M059J (cell line): ENCODE measurements at places on chromosomes 7 and 10.

GRCh38 chr7:47763063-47763974, 181.4 kb upstream of the TNS3 start:
- DNase-seq: peak; percentile 99

GRCh38 chr10:47241946-47242867, 57.8 kb upstream of the GDF10 start:
- no peak for DNase-seq

DNA sequence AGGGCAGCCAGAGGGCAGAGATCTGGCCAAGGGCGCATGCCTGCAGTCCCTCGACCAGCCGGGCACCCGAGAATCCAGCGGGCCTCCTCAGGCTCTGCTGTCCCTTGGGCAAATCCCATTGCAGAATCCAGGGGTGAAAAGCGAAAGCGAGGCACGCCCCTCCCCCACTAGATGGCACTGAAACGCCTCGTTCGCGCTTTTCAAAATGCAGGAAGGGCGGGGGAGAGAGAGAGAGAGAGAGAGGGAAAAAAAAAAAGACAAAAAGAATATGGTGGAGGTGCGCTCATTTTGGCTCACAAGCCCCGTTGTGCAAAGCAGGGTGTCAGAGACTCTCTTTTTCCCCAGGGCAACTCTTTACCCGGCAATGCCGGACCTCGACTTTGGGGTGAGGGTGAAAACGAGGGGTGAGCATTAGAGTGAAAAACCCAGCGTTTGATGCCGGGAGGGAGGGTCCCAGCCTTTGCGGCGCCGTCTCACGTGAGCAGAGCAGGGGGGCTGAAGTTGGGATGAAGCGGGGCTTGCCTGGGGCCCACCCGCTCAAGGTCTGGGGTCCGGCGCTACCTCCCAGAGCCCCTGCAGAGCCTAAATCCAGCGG, 2.5 kb upstream of the TMEM178B start:
- DNase-seq: peak; percentile 70

- DNase-seq: peak; percentile 79
These were observed 86.1 kb downstream of the EGFR start for GRCh38 chr7:55104712-55105433.

DNA sequence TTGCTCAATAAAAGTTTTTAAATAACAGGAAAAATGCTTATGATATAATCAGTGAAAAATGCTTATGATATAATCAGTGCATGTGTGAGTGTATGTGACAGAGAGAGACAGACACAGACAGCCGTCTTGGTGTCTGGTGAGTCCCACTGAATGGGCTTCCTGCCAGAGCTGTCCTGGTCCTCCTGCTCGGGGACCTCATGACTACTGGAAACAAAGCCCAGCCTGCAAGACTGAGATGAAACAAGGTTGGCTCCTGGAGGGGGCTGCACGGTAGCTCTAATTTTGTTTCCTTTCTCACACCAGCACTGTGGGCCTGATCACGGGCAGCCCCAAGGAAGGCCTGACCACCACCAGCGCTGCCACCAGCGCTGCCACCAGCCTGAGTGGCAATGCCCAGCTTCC, 57.3 kb downstream of the NRP1 start:
- DNase-seq: peak; percentile 64

- no peak for DNase-seq
These were observed 125.6 kb downstream of the LYZL1 start for GRCh38 chr10:29414501-29414900.

GRCh38 chr7:2687338-2687869, 598 bp upstream of the AMZ1 start:
- DNase-seq: peak; percentile 81

DNA sequence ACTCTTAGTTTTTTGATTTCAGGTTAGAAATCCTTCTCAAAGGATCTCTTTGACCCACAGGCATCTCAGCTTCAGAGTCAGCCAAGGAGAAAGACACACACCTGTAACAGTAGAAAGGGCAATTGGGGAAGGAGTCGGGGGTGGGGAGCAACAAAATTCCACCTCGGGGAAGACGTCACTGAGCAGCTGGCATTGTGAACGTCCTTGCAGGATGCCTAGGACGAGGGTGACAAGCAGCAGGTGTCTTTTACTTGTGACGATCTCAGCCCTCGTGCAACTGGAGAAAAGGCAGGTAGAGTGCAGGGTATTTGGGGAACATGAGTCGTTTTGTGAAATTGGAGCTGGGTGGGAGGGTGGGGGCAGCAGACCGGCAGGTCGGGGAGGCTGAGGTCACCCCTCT, 627.0 kb downstream of the ACTR3B start:
- no peak for DNase-seq
